Hematopoietic multipotent progenitor cell treated with erythropoietin and hydrocortisone succinate and interleukin-3 and kit ligand, for 8 days (in vitro differentiated cells): ENCODE measurements at places on chromosomes 2 and 18.

DNA sequence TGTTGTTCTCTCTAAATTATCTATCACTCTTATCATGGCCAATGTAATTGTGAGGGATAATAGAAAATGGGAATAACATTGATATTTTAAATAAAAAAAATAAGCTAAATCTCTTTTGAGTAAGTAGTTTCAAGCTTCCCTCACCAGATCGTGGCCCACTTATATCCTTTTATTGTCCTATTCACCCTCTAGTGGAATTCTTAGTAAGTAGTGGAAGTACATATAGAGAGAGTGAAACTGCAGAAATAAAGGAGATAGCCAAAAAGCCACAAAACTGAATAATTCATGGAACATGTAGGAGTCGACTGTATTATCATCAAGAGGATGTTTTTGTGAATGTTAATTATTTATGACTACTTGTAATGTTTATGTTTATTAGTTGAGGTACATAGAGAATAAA, 66.1 kb upstream of the DTNA start:
- DNase-seq = no peak

DNA sequence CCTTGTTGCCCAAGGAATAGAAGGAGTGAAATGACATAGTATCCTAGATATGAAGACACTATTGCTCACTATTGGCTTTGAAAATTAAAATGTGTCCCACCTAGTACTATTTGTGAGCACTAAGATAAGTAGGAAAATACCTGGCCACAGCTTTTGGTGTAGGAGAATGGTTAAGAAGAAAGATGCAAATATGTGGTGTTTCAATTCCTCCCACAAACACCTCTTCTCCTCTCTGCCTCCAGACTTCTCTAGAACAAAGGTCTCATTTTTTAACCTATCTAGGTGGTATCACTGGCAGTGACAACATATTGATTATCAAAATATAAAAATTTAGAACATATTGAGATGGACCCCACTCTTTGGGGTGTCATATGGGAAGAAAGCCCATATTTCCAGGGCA, 929.9 kb upstream of the FANCL start:
- no peak for DNase-seq

DNA sequence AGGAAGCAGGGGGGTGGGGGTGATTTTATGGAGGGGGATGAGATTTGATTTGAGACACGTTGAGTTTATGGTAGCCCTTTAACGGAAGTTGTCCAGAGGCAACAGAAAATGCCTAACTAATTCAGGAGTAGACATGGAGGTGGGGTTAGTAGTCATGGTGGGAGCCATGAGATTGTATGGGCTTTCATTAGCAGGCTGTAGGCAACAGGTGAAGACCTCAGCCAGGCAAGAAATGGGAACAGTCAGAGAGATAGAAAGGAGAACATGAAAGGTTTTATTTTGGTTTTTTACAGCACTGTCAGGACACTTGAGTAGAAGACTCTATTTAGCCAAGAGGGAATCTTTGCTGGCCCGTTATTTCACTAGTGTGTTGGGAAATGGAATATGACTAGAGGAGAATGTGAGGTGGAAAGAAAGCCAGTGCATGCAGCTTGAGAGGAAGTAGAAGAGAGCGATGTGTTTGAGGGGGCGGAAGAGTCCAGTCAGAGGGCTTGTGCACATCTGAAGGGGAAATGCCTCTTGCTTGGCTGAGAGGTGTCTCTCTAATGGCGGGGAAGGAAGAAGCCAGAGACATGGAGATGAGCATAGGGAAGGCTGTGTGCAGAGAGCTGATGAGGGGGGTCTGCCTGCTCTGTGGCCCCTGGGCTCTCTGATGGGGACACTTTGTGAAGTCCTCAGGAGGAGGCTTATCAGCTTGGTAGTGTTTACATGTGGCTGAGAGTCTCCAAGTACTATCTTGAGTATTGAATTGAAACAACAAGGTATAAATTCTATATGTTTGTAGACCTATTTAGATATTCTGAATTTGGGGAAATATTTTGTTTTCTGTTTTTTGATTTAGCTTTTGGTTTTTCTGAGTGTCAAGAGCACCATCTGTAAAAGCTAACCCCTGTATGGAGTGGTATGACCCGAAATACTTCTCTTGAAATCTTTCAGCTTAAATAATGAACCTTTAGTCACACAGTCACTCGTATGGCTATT, 66.9 kb upstream of the ITM2C start:
- DNase-seq = peak; percentile 23

DNA sequence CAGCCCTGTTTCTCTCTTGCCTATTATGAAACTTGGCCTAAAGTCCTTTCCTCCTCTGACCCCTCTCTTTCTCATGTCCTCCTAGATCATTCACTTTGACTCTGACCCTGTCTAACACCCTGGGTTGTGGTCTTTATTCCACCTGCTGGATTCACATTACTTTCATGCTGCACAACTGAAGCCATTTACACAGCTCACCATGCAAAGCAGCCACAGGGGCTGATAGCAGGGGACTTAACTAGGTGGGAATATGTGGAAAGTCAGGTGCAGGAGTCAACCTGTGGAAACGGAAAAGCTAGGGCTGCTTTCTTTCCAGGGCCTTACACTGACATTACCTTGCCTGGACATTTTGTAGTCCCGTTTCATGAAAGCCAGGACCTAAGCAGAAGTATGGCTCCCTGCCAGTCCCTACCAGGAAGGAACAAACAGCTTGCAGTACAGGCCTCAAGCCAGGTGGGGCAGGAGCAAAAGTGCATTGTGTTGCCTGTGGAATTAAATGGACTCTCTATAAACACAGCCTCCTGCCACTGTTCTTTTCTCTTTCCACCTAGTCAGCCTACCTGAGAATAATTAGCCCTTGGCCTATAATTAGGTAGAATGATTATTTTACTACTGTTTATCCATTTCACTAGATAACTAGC, 11.8 kb downstream of the MAPRE3 start:
- peak; percentile 78 for DNase-seq

DNA sequence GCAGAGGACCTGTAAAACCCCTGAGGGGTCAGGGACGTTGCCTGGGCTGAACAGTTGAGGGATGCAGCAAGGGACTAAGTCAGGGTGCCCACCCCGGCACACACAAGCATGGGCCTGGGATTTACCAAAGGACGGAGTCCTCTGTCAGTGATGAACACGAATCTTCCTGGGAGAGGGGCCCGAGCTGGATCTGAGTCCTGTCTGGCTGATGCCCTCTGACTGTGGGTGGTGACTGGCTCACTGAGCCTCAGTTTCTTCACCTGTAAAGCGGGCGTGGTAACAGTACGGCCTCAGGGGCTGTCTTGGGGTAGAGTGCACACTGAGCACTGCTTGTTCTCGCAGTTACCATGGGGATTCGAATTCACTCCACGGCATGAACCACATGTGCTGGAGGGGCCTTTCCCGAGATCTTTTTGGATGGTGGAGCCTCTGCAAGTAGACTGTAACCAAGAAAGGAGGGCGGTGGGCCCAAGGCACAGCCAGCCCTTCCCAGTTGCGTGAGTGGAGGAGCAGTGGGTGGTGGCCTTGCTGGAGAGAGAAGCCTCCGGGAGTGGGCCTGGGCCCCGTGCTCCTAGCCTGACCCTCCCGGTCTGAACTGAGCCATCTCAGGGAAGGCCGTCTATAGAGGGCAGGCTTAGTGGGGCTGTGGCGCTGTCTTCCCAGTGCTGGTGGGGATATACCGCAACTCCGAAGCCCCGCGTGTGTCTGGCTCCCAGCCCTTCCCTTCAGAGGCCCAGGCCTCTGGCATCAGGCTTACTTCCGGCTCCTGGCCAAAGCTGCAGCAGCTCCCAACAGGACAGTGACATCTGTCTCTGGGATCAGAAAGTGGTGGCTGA, 130.8 kb upstream of the HS6ST1 start:
- no peak for DNase-seq

DNA sequence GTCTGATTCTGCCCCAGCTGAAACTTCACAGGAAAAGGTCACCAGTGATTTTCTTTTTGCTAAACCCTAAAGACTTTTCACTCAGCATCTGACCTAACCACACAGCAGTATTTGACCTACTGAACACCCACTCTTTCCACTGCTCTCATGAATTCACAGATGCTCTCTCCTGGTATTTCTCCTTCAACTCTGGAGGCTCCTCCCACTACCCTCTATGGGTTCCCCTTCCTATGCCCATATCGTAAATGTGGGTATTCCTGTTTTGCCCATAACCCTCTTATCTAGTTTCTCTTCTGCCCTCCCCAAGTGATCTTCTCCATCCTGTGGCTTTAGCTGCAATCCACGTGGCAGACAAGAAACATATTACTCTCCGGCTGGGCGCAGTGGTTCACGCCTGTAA, 7.6 kb downstream of the PLEKHM3 start:
- DNase-seq = peak; percentile 31

DNA sequence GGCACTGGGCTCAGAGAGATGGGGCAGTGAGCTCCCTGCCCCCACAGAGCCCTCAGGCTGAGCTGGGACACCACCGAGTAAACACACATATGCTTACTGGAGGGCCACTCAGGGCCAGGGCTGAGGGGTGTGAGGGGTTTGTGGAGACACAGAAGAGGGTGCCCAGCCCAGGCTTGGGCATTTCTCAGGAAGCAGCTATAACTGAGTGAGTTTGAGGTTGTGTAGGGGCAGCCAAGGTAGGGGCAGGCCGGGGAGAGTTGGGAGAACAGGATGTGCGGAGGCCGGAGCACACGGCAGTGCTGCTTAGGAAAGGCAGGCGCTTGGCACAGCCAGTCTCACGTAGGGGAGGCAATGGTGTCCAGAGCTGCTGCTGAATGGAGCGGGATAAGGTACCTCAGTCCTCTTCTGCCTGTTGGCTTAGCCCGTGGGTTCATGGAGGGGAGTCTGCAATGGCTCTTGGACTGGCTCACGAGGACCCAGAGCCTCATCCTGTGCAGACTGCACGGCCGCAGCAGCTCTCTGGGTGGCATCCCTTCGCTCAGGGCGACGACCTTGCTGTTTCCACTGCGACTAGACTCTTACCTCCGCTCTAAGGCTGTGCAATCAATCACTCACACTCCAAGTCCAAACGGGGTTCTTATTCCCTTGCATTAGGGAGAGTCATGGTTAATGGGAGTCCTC, 466.1 kb upstream of the HS6ST1 start:
- no peak for DNase-seq

GRCh38 chr18:9608298-9608697, 6.1 kb downstream of the PPP4R1 start:
- peak; percentile 73 for DNase-seq

DNA sequence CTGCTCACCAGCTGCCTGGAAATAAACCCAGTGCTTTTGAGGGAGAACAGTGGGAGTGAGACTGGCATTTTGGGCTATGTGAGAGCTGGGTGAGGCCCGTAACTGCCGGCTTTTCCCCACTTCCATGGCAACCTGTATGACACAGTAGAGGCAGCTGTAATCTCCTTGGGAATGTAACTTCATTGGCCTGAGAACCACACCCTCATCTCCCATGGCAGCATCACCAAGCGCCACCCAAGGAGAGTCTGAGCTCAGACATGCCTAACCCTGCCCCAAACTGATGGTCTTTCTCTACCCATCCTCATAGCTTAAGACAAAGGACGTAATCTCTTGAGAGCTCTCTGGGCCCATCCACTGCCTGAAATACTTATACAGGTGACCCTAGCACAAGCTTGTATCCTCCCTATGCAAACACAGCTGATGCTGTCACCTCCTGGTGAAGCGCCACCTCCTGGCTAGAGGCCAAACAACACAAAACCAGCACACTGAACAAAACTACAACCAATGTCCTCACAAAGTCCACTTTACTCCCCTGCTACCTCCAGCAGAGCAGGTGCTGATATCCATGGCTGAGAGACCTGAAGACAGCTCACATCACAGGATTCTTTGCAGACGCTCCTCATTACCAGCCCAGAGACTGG, 763.4 kb upstream of the NRXN1 start:
- DNase-seq = peak; percentile 4

- DNase-seq = no peak
Measured at GRCh38 chr2:137206069-137206468, 440.7 kb downstream of the THSD7B start.

DNA sequence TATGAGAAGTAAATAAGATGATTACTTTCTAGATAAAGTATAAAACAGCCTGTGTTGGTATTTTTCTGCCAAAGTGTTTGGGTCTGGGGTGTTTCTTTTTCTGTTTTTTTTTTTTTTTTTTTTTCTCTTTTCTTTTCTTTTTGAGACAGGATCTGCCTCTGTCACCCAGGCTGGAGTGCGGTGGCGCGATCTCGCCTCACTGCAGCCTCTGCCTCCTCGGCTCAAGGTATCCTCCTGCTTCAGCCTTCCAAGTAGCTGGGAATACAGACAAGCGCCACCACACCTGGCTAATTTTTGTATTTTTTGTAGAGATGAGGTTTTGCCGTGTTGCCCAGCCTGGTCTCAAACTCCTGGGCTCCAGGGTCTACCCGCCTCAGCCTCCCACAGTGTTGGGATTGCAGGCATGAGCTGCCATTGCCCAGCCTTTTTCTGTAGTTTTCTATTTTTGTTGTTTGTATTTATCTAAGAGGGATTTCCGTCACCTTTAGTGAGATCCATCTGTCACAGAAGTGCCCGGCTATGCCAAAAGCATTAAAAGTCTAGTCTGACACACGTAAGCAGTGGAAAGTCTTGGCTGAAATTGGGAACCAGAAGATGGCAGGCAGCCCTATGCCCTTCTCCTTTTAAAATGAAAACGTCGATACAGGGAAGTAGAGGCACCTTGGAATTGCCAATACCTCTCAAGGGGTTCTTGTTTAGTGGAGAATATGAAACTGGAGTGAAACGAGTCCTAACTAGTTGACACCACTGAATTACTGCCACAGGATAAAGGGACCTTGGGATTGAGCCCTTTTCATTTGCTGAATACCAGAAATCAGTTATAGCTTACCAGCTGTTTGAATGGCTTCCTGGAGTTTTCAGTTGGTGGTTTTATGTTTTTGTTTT, 14.0 kb downstream of the UGP2 start:
- no peak for DNase-seq

- no peak for DNase-seq
Measured at GRCh38 chr2:10392548-10392947, 55.6 kb downstream of the ODC1 start.

- no peak for DNase-seq
Measured at GRCh38 chr2:125042727-125043126, 1017.6 kb downstream of the CNTNAP5 start.

- DNase-seq = no peak
Measured at GRCh38 chr2:118495290-118495689, 352.2 kb downstream of the EN1 start.

DNA sequence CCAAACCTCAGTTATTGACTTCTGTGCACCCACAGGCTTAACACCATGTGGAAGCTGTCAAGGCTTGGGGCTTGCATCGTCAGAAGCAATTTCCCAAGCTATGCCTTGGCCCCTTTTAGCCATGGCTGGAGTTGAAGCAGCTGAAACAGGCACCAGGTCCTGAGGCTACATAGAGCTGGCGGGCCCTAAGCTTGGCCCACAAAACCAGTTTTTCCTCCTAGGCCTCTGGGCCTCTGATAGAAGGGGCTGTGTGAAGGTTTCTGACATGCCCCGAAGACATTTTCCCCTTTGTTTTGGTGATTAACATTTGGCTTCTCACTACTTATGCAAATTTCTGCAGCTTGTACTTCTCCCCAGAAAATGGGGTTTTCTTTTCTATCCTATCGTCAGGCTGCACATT, 9.1 kb upstream of the TMX3 start:
- DNase-seq = no peak
